Dermis microvascular lymphatic vessel endothelial cell (primary cell): ENCODE measurements at places on chromosomes 11 and 22. TPM values are rescaled to one million over a fixed set of nuclear protein-coding genes. Genes with fewer than 3 reads are reported as not detected.

Gene SLC22A6
- total RNA-seq, result not detected in 2 replicates

Gene KCNK4
- total RNA-seq, result not detected in 2 replicates

DNA sequence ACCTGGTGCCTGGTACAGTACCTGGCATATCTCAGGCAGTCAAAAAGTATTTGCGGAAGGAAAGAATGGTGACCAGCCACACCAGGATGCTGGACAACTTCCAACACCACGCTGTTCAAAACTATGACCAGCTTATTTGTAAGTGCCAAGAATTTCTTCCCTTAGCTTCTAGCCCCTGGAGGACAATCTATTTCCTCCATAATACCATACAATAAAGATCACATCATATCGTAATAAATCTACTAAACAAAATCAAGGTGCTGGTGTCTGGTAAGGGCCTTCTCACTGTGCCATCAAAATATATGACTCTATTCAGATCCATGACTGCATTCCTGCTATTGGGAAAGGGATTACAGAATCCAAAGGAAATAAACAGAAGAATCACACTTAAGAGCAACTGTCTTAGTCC, 51.5 kb downstream of the ALG9 start:
- DNase-seq, result peak; percentile 54

DNA sequence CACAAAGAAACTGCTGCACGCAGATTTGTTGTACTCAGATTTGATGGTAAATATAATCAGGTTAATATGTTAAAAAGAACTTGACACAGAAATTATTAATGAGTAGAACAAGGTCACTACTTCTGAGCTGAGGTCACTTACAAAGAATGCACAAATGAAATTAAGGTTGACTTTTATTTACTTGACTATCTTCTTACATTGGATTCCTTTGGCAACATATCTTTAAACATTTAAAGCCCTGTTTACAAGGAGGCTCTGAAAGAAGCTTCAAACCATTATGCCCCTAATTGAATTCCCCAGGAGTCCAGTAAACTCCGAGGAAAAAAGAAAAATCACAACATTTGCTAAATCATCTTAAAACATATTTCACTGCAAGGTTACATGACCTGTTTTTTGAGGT, 245.5 kb downstream of the SOX6 start:
- no peak for DNase-seq

GRCh38 chr11:27309046-27309445, 54.0 kb downstream of the CCDC34 start:
- DNase-seq, result no peak

Gene C22orf15
- total RNA-seq, result 0.38 and 0.64 TPM in 2 replicates

Gene KIAA1671
- total RNA-seq, result 34.8 and 40.0 TPM in 2 replicates

DNA sequence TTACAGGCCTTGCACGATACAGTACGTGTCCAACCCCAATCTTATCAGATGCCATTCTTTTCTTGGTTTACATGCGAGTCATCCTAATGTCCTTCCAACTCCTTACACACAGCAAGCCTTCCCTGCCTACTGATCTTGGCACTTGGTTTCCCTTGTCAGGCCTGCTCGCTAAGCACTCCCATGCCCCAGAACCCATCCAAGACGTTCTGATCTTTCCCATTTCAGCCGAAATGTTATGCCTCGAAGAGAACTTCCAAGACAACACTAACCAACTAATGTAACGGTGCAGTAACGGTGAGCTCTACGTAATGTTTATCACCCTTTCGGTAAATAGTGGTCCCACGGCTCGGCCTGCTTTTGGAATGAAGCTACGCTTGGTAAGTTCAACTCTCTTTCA, 521 bp downstream of the PES1 start:
- DNase-seq, result peak; percentile 34

Gene KRTAP5-6
- total RNA-seq, result 0.13 and 0.25 TPM in 2 replicates

- peak; percentile 2 for DNase-seq
Measured at GRCh38 chr11:122367809-122368231, 251.8 kb upstream of the BLID start.

GRCh38 chr22:40235308-40235707, 57.6 kb downstream of the TNRC6B start:
- no peak for DNase-seq

Gene IRAG1
- 0.39 and 0.63 TPM in 2 replicates for total RNA-seq

- DNase-seq, result no peak
Measured at GRCh38 chr11:18075444-18075843, 29.4 kb upstream of the TPH1 start.

DNA sequence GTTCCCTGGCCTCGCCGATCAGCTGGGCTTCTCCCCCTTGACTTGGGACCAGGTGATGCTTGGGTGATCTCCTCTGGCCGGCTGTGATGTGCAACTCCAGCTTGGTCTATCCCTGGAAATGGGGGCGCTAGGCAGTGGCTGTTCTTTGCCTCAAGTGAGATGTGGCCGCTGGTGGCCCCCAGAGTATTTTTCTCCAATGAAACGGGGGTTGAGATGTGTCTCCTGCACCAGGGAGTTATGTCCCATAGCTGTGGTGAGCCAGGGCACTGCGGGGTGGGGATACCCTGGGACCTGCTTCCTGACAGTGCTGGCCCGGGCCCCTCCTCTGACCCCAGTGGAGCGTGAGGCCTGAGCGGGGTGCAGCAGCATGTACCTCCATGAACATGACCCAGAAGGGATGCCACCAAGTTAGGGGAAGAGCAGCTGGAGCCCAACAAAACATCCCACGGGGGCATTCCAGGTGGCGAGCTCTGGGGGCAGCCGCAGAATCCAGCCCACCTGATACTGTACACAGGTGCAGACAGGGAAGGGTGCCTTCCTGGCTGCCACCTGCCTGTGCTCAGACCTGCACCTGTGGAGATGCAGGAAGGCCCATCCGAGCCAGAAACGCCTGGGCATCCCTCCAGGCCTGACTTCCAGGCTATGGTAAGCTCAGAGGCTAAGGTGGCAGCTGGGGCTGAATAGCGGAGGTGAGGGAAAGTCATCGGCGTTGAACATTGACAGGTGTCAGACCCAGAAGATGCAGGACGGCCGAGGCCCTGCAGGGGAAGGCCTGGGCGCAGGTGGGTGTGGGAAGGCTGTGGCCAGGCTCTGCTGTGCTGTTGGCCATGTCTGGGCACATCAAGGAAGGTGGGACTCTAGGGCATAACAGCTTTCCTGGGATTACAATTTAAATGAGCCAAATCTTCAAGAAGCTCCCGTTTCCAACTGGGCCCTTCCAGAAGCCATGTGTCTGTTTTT, 97.3 kb downstream of the CTTN start:
- DNase-seq, result no peak

- no peak for DNase-seq
Measured at GRCh38 chr11:10488934-10489691, 34.0 kb downstream of the AMPD3 start.

Gene HIC2
- total RNA-seq, result 1.8 and 2.5 TPM in 2 replicates

DNA sequence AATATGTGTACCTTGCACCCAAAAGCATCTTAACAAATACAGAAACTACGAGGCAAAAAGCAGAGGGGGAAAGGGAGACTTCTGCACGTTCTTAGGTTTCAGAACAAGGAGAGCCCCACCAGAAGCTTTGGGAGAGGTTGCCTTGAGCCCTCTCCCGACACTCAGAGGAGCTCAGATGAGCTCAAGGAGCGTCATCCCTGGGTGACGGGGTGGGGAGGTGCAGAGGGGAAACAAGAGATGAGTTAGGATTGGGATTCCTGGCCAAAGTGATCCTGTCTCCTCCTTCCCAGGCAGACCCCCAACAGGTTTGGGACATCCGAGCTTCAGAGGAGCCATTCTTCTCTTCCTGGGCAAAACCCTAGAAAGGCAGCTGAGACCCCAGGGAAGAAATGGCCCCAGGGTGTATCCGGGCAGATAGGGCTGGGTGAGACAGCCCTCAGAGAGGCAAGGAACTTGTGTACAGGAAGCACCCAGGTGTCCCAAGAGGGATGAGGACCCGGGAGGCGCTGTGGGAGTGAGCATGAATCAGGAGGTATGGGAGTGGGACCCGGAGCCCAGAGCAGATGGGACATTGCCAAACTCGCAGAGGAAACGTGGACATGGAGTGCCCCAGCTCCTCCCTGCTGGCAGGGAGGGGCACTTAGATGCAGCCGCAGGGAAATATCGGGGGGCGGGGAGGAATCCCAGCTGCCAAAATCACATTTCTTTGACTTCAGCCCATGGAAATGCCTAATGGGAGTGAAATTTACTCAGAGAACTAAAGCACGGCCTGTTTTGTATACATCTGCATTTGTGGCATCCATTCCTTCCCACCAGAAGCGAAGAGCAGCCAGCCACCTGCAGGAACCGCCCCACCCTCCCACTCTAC, 12.4 kb downstream of the C1QTNF6 start:
- DNase-seq, result no peak

Gene TIGD3
- under 0.01 and 0.26 TPM in 2 replicates for total RNA-seq

- no peak for DNase-seq
Measured at GRCh38 chr22:47301820-47302475, 539.5 kb downstream of the TBC1D22A start.

Gene RAB36
- total RNA-seq, result 0.51 and 0.77 TPM in 2 replicates

Gene LARGE2
- total RNA-seq, result not detected in 2 replicates

GRCh38 chr11:30521297-30522071, 64.7 kb downstream of the MPPED2 start:
- DNase-seq, result no peak

DNA sequence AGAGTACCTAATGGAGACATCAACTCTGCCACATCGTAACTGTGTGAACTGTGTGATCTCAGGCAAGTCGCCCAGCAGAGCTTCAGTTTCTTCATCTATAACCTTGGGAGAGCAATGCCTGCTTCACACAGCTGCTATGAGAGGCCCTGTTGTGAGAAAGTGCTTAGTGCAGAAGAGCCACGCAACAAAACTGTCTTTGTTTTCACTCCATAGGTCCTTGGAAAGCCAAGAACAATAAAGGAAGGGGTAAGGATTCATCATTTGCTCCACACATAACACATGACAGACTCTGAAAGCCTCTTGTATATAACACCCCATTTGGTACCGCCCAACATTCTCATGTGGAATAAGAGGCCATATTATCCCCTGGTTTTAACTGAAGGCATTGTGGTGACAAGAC, 231.9 kb upstream of the ISX start:
- DNase-seq, result no peak

DNA sequence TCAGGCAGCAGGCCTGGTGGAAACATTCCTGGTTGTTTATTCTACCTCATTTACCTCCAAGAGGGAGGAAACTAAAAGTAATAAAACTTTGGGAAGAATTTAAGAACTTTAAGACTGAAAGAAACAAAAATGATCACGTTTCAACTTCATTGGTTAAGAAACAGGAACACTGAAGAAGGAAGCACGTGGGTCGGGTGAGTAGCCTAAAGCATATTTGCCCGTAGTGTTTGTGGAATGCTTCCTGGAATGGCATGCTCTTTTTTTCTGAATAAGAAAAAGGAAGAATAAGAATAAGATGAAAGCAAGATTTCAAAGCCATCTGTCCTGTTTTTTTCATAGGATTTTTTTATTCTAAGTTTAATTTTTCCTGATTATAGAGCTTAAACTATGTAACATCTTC, 83.1 kb downstream of the WNT11 start:
- no peak for DNase-seq

DNA sequence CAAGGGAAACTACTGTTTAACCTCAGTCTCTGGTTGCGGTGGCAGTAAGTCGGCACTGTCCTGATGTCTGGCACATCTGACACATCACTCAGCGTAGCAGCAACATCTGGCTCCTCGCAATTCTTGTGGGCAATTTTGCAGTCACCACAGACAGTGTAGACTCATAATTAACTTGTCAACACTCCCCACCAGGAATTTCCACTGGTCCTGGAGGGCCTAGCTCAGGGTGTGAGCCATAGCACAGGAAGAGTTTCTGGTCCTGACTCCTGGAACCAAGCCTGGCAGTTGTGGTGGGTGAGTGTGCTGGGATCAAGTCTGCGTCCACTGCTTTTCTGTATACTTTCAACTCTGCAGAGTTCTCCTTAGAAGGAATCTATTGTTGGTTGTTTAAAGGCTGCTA, 209.7 kb downstream of the SNX19 start:
- no peak for DNase-seq

GRCh38 chr11:126583594-126584427, 228.3 kb downstream of the ST3GAL4 start:
- DNase-seq, result no peak

DNA sequence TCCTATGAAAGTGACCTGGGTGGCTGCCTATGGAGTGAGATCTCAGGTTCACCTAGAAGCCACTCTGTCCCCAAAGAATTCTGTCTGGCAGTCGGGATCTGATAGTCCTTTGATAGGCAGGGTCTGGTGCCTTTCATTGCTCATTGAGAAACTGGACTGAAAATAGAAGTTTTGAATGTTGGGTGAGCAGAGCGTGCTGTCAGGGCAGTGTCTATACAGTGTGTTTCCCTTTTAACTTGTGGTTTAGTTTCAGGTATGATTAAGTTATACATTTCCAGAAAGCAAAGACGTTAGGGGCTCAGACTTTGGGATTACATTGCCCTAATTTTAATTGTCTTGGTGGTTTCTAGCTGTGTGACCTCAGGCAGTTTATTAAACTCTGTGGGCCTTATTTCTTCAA, 111.3 kb upstream of the PAX6 start:
- DNase-seq, result no peak

DNA sequence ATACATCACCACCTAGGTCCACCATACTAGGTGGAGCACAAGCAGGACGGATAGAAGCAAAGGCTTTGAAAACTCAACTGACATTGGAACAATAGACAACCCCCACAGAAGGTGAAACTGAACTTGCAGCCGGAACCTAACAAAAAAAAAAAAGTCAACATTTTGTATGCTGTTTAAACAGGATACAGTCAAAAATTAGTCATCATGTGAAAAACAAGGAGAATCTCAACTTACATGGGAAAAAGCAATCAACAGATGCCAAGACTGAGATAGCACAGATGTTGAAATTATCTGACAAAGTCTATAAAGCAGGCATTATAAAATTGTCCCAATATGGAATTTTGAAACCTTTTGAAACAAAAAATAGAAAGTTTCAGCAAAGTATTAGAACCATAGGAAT, 123.8 kb downstream of the RAB38 start:
- peak; percentile 76 for DNase-seq

DNA sequence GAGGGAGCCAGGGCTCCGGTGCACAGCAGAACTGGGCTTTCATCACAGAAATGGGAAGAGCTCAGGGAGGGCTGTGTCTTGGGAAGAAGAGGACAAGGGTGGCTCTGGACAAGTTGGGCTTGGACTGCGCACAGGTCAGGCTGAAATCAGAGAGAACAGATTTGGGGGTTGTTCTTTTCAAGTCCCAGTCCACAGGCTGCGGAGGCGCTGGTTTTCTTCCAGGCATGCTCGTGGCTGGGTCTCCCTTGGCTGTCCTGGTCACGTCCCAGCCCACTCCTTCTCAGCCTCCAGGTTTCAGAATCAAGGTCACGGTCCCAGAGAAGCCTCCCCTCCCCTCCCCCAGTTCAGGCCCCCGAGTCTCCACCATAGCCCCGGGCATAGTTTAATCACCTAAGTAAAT, 17.0 kb downstream of the NECTIN1 start:
- no peak for DNase-seq

DNA sequence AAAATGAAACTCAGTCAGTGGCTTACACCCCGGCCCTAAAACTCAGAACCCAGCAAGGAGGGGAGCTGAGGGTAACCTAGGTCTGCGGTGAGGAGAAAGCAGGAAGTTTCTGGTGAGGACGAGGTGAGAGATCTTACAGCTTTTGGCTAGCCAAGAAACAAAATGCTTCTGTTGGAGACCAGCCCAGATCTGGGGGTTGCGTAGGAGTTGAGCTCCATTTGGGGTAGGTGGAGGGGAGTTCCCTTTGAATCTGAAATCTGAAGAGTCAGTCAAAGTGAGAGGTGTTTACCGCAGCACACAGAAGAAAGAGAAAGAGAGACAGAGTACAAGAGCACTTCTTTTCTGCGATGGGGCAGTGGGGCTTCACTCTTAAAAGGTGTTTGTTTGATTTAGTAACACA, 29.6 kb downstream of the EHF start:
- DNase-seq, result no peak
